ENCODE measurements at places on chromosomes 3 and 15.

GRCh38 chr15:40302981-40303380 is 4.8 kb downstream of the PLCB2 start:
- H3K4me3 ChIP-seq, result no peak overlapping the region
- no peaks in the 10 kb centered on the region for H3K4me1 ChIP-seq
- no peak for DNase-seq
- no peaks in the 10 kb centered on the region for H3K36me3 ChIP-seq
- H3K27me3 ChIP-seq, result no peaks in the 10 kb centered on the region
- H3K27ac ChIP-seq, result no peak overlapping the region

DNA sequence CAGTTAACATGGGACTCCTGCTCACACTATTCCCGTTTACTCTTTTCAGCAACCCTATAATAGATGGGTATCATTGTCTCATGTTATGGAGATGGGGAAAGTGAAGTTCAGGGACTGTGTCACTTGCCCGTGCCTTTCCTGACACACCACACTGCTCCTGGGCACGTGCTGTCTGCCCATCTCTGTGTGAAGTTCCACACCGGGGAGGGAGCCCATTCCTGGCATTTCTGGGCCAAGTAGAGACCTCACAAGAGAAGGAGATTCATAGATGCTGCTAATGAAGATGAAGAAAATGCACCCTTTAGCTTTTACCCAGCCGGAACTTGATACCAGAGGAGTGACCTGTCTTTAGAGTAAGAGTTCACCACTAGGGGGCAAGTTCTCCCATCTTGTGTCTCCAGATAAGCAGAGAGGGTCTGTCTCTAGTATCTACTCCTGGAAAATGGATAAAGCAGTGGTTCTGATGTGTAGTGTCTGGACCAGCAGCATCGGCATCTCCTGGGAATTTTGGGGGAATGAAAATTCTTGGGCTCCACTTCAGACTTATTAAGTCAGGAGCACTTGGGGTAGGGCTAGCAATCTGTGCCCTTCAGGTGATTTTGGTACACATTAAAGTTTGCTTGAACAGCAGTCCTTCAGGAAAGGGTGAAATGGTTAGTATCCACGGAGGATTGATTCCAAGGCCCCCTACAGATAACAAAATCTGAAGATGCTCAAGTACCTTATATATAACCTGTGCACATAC is 2.0 kb upstream of the TOPBP1 start:
- H3K27me3 ChIP-seq, result no peaks in the 10 kb centered on the region
- no peaks in the 10 kb centered on the region for H3K36me3 ChIP-seq
- no peak overlapping the region for H3K27ac ChIP-seq
- no peak for DNase-seq
- H3K4me1 ChIP-seq, result peaks cover 7% of the 10 kb centered on the region

- no peaks in the 10 kb centered on the region for H3K4me1 ChIP-seq
- no peaks in the 10 kb centered on the region for H3K36me3 ChIP-seq
- no peak overlapping the region for H3K4me3 ChIP-seq
- H3K27me3 ChIP-seq, result no peaks in the 10 kb centered on the region
Measured at GRCh38 chr15:81107889-81108288, 26.2 kb upstream of the CFAP161 start.

DNA sequence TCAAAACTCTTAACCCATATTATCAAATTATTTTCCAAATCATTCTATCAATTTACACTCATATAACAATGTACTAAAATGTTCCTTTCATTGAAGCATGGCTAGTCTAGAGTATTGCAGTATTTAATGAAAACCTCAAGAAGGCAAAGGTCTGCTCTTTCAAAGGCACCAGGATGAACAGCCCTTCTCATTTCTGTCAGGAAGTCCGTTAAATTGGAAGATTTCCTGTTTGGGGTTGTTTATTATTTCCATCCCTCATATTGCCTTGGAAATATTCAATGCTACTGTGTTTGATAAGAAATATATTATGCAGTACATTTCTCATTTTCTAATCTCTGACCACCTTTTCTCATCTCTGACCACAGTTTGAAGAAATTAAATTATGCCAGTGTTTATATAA is 25.1 kb downstream of the ACKR4 start:
- H3K27ac ChIP-seq, result no peak overlapping the region
- no peak overlapping the region for H3K4me3 ChIP-seq
- H3K4me1 ChIP-seq, result no peaks in the 10 kb centered on the region
- no peaks in the 10 kb centered on the region for H3K27me3 ChIP-seq
- no peak for DNase-seq

- H3K4me1 ChIP-seq, result no peaks in the 10 kb centered on the region
- H3K4me3 ChIP-seq, result no peak overlapping the region
- no peaks in the 10 kb centered on the region for H3K27me3 ChIP-seq
- H3K36me3 ChIP-seq, result no peaks in the 10 kb centered on the region
Measured at GRCh38 chr3:155462672-155463071, 169.2 kb upstream of the STRIT1 start.

- no peak overlapping the region for H3K4me3 ChIP-seq
- DNase-seq, result no peak
- no peaks in the 10 kb centered on the region for H3K4me1 ChIP-seq
- H3K36me3 ChIP-seq, result no peaks in the 10 kb centered on the region
- no peaks in the 10 kb centered on the region for H3K27me3 ChIP-seq
Measured at GRCh38 chr3:121228971-121229370, 316.8 kb downstream of the POLQ start.

GRCh38 chr3:86800116-86800515 is 190.8 kb downstream of the VGLL3 start:
- no peaks in the 10 kb centered on the region for H3K27me3 ChIP-seq
- no peaks in the 10 kb centered on the region for H3K36me3 ChIP-seq
- no peak for DNase-seq
- no peak overlapping the region for H3K27ac ChIP-seq
- H3K4me1 ChIP-seq, result no peaks in the 10 kb centered on the region

DNA sequence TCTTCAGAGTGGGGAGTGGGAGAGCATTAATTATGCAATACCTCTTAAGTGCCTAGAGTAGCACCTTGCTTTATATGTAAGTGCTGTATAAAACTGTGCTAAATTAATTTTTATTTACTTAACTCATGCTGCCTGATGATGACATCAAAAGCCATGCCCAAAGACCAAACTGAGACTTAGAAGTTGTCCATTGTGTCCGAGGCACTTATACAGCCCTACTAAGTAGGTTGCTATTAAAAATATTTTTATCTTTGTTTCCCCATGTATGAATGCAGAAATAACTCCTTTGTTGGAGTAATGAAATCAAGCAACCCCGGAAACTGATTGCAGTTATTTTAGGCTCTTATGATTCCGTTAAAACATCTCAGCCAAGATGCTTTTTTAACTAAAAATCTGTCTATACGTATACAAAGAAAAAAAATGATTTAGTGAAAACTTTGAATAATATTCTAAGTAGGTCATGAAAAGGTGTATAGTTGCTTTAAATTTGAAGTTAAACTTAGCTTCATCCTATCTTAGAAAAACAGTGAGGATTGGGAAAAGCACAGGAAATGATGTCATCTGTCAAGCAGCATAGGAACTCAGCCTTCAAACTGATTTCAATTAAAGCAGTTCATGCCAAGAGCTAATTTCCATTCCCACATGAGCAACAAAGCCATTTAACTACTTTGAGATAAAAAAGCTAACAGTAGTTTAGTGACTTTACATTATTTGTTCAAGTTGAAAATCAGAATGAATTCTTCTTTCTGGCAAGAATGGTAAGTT is 43.0 kb downstream of the FBN1 start:
- peak overlapping the region; percentile 51 for H3K27ac ChIP-seq
- no peaks in the 10 kb centered on the region for H3K4me1 ChIP-seq
- H3K27me3 ChIP-seq, result no peaks in the 10 kb centered on the region
- no peaks in the 10 kb centered on the region for H3K36me3 ChIP-seq
- no peak overlapping the region for H3K4me3 ChIP-seq

- DNase-seq, result no peak
- H3K36me3 ChIP-seq, result no peaks in the 10 kb centered on the region
- H3K27me3 ChIP-seq, result no peaks in the 10 kb centered on the region
- no peak overlapping the region for H3K27ac ChIP-seq
- no peaks in the 10 kb centered on the region for H3K4me1 ChIP-seq
Measured at GRCh38 chr15:34047893-34048775, 9.1 kb upstream of the AVEN start.

DNA sequence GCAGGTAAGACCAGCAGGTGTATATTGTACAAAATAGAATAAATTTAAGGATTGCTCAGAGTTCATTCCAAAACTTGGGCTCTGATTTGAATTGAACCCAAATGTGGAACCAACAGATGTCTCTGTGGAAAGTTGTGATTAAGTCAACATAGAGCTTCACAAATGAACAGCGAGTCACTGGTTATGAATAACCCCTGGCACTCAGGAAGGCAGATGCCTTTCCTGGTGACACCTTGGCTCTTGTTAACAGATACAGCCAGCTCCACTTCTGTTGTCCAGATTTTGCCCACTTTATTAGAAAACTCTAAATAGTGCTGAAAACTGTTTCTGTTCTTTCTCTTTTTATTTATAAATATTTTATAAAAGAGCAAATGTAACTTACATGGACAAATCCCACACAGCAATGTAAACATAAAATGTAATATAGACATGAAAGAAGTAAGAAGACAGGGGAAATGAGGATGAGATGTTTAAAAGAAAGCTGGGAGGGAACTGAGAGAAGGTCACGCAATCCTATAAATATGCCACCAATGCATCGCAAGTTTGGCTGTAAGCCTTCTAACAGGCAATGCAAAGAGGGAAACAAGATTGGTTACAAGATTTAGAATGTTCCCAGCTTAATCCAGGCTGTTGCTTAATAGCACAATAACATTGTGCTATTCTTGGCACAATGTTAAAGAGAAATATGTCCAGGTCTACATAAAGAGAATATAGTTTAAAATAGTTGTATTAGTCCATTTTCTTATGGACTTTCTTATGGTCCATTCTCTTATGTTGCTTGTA is 495.5 kb downstream of the TAFA4 start:
- H3K4me3 ChIP-seq, result no peak overlapping the region
- DNase-seq, result no peak
- H3K27me3 ChIP-seq, result no peaks in the 10 kb centered on the region
- no peaks in the 10 kb centered on the region for H3K4me1 ChIP-seq
- no peak overlapping the region for H3K27ac ChIP-seq

GRCh38 chr3:160796089-160796812 is 40.2 kb downstream of the PPM1L start:
- H3K27me3 ChIP-seq, result no peaks in the 10 kb centered on the region
- no peak for DNase-seq
- no peak overlapping the region for H3K4me3 ChIP-seq
- H3K4me1 ChIP-seq, result no peaks in the 10 kb centered on the region

DNA sequence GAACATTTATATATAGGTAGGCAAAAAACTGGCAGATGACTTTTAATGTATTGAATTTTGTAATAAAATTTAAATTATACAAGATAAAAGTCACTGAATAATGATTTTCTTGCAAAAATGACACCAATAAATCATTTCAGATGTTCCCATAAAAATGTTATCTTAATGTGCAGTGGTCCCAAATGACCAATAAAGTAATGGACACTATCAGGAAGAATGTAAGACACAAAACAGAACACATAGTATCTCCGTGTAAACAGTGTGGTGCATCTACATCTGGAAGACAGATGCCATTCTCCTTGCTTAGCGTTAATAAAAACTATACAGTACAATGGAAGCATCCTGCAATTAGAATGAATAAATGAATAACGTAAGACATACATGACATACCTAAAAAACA is 41.5 kb downstream of the FGF7 start:
- no peaks in the 10 kb centered on the region for H3K36me3 ChIP-seq
- H3K4me1 ChIP-seq, result peaks cover 8% of the 10 kb centered on the region
- H3K27ac ChIP-seq, result peak overlapping the region; percentile 85
- H3K4me3 ChIP-seq, result no peak overlapping the region
- no peaks in the 10 kb centered on the region for H3K27me3 ChIP-seq

DNA sequence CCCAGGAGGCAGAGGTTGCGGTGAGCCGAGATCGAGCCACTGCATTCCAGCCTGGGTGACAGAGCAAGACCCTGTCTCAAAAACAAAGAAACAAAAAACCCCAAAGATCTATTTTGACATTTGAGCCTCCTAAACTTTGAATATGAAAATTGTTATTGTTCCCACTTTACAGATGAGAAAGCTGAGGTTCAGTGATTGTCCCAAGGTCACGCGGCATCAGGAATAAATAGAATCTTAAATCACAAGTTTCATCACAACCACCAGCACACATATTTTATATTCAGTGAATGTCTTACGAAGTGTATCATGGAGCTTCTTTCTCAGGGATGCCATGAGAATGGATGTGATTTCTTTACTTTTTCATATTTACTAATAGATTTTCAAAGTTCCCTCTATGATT is 5.3 kb upstream of the LRIG1 start:
- H3K27ac ChIP-seq, result no peak overlapping the region
- H3K27me3 ChIP-seq, result no peaks in the 10 kb centered on the region
- no peaks in the 10 kb centered on the region for H3K36me3 ChIP-seq
- H3K4me1 ChIP-seq, result no peaks in the 10 kb centered on the region
- no peak for DNase-seq
